ENCODE measurements at places on chromosomes 12 and 14.

- no peak for DNase-seq
Observed at GRCh38 chr14:55667801-55668200, 87.8 kb downstream of the KTN1 start.

DNA sequence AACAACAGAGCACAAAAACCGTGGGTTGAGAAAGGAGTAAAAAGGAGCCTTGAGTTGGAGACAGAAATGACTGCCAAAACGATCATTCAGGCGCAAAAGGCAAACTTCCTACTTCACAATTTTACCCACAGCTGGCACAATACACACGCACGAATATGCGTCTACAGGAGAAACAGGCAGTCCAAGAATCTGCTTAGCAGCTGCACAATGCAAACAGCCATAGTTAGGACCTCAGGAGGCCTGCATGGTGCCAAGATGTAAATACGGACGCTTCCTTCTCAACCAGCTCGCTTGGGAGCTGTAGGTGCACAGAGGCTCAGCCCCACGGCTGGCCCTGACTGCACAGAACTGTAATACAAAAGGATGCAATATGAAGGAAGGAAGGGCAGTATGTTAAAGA, 250.1 kb upstream of the CAND1 start:
- DNase-seq: no peak

GRCh38 chr12:132686825-132687210, 324 bp downstream of the POLE start:
- DNase-seq: no peak

DNA sequence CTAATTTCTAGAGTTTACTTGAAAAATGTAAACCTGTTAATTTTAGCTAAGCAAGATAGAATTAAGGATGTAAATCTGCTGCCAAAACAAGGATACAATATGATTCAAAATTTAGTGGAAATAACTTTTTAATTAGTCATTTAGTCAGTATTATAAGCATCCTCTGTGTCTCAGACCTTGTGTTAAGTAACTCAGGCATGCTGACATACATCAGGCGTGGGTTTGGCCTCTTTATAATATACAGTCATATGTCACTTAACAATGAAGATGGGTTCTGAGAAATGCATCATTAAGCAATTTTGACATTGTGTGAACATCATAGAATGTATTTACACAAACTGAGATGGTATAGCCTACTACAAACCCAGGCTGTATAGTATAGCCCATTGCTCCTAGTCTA, 386.9 kb downstream of the ZFP36L1 start:
- DNase-seq: no peak

DNA sequence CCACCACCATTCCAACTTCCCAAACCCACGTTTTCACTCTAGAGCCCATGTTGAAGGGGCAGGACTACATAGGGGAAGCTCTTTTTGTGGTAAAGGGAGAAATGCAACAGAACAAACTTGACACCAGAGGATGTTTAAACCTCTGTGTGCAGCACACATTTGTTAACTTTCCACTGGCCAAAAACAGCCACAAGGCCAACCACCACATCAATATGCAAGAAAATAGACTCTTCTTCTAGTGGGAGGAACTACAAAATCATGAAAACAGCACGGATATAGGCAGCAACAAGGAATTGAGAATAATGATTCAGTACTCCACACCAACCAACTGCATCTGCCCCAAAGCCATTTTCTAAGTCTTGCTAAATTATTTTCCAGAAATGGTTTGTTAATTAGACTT, 66.3 kb upstream of the CEP83 start:
- no peak for DNase-seq

- DNase-seq: no peak
Observed at GRCh38 chr12:132746613-132747012, 15.0 kb downstream of the ANKLE2 start.

- no peak for DNase-seq
Observed at GRCh38 chr12:3792623-3793288, 39.8 kb upstream of the CRACR2A start.

- peak; percentile 23 for DNase-seq
Observed at GRCh38 chr14:74660167-74660566, 48.1 kb upstream of the LTBP2 start.

- DNase-seq: no peak
Observed at GRCh38 chr12:120227233-120228040, 26.5 kb upstream of the RPLP0 start.

DNA sequence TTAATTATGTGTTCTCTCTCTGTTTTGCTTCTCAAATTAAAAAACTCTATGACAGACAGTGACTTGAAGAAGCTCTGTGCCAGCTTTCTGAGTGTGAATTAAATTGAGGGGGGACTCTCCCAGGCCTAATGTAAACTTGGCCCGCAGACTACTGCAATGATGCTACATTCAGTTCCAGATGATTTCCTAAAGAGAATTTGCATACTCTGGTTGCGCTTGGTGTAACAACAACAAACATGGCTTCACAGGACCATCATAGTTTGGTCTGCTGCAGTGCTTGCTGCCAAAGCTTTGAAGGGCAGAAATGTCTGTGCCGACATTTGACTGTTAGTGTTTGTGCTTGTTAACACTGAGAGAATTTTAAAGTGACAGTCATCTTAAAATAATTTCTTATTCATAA, 25.0 kb downstream of the CFAP54 start:
- DNase-seq: no peak

GRCh38 chr12:8493084-8493483, 20.2 kb upstream of the CLEC4D start:
- no peak for DNase-seq

- DNase-seq: no peak
Observed at GRCh38 chr12:50542448-50542847, 37.7 kb downstream of the DIP2B start.

GRCh38 chr12:9735601-9736000, 2.7 kb upstream of the CLECL1 start:
- DNase-seq: no peak

- DNase-seq: no peak
Observed at GRCh38 chr14:101878822-101879528, 85.4 kb upstream of the DYNC1H1 start.

- no peak for DNase-seq
Observed at GRCh38 chr14:86955771-86956354, 1037.1 kb downstream of the GALC start.

DNA sequence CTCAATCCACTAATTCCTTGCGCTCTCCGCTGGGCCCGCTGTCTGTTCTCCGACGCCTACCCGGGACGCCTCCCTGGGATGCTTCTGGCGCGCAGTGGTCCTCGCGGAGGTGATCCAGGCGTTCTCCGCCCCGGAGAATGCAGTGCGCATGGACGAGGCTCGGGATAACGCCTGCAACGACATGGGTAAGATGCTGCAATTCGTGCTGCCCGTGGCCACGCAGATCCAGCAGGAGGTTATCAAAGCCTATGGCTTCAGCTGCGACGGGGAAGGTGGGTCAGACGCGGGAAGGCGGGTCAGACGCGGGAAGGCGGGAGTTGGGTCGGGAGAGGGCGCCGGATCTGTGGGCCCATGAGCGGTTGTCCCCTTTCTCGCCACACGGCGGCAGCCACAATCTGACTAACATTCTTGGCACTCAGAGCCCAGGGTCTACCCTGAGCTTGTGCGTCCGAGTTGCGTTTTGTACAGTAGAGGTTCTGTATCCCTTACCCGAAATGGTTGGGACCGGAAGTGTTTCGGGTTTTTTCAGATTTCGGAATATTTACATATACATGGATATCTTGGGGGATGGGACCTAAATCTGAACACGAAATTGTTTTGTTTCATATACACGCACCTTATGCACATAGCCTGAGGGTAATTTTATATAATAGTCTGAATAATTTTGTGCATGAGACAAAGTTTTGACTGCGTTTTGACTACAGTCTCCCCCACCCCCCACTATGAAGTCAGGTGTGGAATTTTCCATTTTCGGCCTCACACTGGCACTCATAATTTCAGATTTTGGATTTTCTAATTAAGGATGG, 762 bp downstream of the C12orf57 start:
- DNase-seq: peak; percentile 95

DNA sequence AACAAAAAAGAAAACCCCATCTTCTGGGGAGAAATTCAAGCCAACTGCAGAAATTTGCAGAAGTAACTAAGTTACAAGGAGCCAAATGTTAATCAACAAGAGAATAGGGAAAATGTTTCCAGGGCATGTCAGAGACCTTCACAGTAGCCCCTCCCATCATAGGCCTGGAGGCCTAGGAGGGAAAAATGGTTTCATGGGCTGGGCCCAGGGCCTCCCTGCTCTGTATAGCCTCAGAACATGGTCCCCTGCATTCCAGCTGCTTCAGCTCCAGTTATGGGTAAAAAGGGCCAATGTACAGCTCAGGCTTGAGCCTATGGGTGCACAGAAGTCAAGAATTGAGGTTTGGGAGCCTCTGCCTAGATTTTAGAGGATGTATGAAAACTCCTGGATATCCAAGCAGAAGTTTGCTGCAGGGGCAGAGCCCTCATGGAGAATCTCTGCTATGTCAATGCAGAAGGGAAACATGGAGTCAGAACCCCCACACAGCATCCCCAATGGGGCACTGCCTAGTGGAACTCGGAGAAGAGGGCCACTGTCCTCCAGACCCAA, 260.9 kb downstream of the DUSP6 start:
- no peak for DNase-seq

- DNase-seq: no peak
Observed at GRCh38 chr12:50751948-50752721, 11.8 kb upstream of the ATF1 start.

- no peak for DNase-seq
Observed at GRCh38 chr12:122107261-122107660, 28.7 kb downstream of the MLXIP start.

DNA sequence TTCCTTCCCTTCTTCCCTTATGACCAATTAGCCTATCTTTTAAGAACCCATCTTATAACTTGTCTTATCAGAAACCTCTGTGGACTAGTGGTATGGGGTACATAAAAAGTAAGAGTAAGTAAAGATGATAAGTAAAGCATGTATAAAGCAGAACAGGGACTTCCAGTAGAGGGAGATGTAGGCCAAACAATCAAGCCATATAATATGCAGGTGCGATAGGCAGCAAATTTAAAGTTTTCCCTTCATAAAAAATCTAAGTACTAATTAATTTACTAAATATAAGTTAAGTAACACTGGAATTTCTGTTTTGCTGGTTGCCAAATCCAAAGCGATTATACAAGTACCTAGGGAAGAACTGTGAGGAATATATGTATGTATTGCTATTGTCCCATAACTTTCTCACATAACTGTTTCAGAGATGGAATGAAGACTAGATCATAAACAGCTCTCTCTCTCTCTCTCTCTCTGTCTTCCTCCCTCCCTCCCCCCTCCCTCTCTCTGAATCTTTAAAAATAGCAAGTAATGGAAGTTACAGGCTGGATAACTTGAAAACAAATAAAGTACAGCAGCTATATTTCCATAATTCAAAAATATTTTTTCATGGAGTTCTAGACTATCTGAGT, 25.7 kb downstream of the METTL25 start:
- DNase-seq: no peak

GRCh38 chr12:46549527-46550265, 177.1 kb upstream of the SLC38A2 start:
- no peak for DNase-seq

DNA sequence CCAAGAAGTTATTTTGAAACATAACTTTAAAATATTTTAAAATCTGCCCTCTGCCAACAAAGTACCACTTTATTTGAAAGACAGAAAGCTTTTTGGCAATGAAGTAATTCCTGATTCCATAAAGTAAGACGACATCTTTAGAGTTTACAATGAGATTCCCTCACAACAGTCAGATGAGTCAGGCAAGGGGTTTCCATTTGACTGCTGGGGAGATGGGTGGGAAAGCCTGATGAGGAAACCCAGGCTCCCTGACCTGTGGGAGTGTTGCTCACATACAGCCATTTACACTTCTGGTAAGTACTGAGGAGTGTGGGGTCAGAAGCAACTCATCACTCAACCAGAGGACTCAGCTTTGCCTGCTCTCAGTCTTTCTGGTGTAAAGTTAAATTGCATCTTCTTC, 10.2 kb downstream of the KITLG start:
- DNase-seq: no peak

DNA sequence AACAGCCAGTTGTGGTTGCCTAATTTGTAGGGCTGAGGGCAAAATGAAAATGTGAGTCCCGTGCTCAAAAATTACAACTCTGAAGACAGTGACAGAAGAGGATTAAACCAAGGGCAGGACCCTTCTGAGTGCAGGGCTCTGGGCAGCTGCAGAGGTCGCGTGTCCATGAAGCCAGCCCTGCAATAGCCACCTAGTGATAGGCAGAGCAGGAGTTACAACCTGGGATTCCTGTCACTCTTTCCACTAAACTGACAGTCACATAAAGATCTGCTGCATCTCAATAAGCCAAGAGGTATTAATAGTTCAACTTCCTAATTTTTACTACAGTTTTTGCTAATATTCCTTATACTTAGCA, 94.1 kb downstream of the SLC2A13 start:
- DNase-seq: no peak

DNA sequence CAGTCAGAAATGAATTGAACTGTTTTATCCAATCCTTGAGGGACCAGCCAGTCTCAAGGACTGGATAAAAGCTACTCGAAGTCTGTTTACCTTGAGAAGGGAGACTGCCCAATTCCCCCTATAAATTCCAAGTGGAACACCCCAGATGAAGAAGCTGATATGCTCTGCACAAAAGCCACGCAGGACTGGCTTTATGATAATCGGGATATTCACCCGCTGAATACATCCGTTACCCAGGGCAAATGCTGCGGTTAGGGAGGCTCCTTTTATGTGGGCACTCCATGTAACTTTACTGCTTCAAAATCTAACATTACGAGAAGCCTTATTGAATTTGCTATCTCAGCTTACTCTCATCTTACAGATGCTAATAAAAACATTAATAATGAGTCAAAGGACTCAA, 119.1 kb downstream of the DENND5B start:
- DNase-seq: no peak

DNA sequence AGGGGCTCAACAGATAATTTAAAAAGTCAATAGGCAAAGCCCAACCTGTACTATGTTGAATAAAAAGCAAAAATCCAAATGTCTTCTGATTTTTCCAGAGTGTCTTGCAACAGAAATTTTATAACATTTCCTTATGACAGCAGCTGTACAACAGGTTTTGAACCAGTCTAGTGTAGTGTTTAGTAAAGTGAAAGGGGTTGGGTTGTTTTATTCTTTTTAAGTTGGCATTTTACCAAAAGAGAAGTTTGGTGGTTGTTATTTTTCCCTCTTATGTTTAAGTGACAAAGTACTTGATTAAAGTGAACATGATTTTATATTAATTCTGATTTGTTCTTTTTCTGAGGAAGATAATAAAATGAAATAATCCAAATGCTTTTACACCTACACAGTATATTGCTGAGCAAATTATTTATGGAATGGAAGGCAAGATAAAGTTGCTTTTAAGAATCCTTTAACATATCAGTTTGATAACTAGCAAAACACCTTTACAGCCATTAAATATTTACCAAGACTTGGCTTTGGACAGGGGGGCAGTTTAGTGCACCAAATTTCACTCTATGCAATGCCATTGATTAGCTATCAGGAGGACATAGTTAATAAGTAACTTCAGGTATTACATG, 128.9 kb downstream of the FOXA1 start:
- DNase-seq: no peak

DNA sequence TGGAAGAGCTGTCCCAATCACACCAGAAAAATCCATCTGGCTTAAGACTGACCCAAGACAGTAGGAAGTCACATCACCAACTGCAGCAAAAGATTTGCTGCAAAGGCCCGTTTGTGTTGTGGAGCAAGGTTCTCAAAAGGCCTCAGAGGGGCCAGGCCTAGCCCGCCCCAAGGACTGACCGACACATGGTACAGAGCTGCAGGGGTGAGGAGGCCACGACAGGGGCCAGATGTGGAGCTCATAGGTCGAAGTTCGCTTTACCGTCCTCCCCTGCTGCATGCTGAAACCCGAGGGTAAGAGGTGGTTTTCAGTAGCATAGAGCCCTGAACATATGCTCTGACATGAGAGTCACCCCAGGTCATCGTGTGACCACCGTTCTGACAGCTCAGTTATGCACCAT, 35.5 kb downstream of the PLBD1 start:
- no peak for DNase-seq

- no peak for DNase-seq
Observed at GRCh38 chr12:57477710-57478681, 1.7 kb downstream of the ARHGAP9 start.
